Suprapubic skin (tissue), 4 donors: ENCODE measurements at places on chromosomes 7 and 10.

- peak; percentile 95 for DNase-seq
Observed at GRCh38 chr7:73899731-73900142, 38.8 kb downstream of the TMEM270 start.

DNA sequence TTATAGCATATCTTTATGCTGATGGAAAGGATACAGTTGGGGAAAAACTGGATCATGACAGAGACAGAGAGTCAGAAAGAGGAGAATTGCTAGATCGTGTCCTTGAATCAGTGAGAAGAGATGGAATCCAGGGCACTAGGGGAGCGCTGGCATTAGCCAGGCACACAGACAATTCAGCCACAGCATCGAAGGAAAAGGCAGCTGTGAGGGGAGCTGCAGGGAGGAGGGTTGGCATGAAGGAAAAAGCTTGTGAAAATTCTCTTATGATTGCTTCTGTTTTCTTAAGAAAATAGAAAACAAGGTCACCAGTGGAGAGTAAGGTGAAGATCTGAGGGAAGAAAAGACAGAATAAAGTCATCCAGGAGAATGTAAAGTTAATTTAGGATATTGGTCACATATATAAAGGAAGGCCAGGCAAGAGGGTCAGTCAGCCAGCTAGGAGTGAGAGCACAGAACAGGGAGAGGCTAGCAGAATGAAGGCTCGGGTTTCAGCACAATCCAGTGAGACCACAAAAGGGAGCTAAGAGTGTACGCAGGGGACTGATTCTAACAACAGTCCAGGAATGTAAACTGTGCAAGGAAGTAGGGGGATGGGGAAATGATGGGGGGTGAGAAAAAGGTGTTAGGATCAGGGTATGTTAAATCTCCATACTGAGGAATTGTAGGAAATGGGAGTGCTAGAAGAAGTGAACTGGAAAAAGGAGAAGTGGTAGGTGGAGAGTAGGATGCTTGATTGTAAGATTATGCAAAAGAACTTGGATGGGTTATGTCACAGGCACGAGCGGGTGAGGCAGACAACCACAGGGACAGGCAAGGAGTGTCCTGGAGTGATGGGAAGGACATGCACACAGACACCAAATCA lies 112.0 kb downstream of the RNF32 start:
- no peak for DNase-seq

GRCh38 chr10:23151071-23151470 lies 41.0 kb upstream of the PTF1A start:
- no peak for DNase-seq

DNA sequence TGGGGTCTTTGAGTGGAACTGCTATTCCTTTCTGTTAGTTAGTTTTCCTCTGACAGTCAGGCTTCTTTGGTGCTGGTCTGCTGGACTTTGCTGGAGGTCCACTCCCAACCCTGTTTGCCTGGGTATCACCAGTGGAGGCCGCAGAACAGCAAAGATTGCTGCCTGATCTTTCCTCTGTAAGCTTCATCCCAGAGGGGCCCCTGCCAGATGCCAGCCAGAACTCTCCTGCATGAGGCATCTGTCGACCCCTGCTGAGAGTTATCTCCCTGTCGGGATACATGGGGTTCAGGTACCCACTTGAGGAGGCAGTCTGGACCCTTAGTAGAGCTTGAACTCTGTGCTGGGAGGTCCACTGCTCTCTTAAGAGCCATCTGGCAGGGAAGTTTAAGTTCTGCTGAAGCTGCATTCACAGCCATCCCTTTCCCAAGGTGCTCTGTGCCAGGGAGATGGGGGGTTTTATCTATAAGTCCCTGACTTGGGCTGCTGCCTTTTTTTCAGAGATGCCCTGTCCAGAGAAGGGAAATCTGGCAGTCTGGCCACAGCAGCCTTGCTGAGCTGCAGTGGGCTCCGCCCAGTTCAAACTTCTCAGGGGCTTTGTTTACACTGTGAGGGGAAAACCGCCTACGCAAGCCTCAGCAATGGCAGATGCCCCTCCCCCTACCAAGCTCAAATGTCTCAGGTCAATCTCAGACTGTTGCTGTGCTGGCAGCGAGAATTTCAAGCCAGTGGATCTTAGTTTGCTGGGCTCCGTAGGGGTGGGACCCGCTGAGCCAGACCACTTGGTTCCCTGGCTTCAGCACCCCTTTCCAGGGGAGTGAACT lies 89.7 kb upstream of the CDK6 start:
- no peak for DNase-seq

DNA sequence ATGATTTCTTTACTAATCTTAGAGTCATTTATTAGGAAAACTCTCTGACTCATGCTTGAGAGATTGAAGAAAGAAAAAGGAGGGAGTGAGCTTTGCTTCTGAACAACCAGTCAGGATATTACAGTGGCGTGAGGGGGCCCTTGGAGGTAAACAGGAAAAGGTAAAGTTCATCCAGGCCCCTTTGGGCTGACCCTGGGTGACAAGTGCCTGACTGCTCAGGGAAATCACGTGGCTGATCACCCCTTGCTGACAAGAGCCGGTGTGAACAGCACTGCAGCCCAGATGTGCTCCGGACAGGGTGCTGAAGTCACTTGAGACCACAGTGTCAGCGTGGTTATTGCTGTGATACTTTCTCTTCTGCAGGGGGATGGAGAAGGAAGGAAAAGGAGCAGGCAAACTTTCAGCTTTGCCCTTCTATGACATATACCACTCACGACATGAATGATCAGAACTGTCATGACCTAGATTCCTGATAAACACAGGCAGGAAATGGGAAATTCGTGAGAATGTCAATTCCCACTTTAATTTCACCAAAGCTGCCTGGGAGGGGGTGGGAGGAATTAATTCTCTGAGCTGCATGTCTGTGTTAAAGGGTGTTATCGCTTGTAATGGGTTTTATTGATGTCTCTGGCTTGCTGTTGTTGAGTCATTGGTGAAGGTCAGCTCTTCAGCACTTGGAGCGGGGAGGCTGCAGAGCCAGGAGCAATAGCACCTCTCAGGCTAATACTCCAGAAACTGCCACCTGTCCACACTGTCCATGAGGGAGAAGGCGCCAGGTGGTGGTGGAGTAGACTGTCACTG lies 139.8 kb upstream of the AOAH start:
- DNase-seq, result no peak

- no peak for DNase-seq
Observed at GRCh38 chr10:555281-555680, 134.2 kb downstream of the DIP2C start.

DNA sequence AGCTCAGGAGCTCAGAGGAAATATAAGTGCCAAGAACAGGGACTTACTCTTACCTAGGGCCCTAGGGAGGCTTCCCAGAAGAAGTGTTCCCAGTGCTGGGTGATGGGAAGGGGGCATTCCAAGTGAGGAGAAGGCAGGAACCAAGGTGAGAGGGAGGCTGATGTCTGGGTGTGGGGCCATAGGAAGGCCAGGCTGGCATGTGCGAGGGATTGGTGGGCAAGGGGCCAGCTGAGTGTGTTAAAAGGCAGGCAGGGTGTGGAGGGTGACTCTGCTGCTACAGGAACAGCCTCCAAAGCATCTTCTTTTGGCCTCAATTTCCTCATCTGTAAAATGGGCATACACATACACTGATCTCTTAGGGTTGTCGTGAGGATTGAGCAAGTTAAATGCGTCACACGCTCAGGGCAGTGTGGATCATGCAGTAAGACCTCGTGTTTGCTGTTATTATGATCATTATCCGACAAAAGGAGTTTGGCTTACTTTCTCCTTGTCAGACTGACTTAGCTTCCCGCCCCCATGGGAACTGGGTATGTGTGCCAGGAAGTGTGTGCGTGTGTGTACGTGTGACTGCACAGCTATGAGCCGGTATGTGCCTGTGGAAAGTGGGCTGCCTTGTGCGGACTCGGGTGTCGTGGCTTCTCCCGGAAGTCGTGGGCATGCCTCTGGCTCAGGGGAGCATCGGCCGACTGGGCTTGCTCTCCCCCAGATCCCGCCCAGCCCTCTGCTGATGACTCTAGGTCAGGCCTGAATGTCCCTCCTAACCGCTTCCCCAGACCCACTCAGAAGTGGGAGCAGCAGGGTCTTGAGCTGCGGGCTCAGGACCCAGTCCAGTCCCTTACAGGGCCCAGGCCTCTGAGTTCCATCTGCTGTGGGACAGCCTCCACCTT lies 59.6 kb downstream of the NEURL1 start:
- no peak for DNase-seq

GRCh38 chr10:19421674-19422073 lies 373.1 kb downstream of the MALRD1 start:
- DNase-seq, result no peak

DNA sequence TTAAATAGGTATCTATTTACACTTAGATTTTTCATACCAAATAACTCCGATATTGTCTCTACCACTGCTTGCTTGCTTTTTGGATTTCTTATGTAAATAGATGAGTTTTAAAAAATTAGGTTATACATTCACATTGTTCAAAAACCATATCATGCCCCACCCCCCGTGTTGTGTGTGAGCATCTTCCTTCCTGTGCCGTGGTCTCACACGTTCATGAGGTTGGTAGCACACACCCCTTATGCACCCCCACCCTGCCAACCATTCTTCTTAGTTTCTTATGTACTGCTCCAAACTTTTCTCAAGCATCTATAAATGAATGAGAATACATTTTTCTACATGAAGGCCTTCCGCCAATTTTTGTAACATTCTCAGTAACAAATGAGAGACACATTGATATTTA lies 115.6 kb downstream of the FANK1 start:
- DNase-seq, result no peak

DNA sequence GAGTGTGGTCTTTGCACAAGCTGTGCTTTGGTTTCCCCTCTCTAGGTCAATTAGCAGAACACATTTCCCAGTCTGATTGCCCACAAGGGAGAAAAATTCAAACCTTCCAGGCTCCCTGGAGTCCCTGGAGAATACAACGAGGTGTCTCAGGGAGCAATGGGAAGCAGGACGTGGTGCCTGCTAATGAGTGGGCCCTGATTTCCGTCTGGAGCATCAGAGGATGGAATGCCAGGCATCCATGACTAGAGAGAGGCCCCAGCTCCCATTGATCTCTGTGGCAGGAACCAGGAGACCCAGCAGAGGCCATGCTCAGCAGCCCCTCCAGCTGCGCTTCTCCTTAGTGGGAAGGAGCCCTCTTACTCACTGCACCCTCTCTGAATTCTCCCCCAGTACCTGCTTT lies 33.2 kb upstream of the TLX1 start:
- no peak for DNase-seq

- DNase-seq, result no peak
Observed at GRCh38 chr10:108862676-108863350, 1060.5 kb downstream of the XPNPEP1 start.

- no peak for DNase-seq
Observed at GRCh38 chr10:120989279-120989678, 138.1 kb downstream of the WDR11 start.

DNA sequence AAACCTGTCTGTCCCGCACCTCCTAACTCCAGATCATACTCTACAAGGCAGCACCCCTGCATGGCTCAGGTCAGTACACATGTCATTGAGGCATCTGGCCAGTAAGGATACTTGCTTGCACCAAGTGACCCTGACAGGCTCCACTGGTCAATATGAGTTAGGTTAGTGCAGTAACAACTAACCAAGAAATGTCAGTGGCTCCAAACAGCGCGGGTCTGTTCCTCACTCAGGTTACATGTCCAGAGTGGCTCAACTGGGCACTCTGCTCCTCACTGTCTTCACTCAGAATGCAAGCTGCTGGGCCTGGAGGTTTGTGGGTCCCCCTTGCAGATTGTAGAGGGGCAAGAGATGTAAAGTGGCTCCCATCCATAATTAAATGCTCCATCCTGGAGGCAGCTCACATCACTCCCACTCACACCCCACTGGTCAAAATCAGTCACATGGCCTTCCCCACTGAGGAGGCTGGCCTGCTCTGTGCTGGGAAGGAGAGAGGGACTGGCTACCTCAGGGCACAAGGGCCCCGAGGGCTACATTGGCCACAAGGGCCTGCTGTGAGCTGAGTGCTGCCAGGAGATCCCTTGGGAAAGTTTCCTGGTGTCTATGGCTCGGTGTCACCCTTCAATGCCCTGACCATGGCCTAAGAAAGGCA lies 109.1 kb upstream of the GDF10 start:
- DNase-seq, result no peak

GRCh38 chr10:122273966-122274545 lies 3.0 kb downstream of the BTBD16 start:
- peak; percentile 56 for DNase-seq

DNA sequence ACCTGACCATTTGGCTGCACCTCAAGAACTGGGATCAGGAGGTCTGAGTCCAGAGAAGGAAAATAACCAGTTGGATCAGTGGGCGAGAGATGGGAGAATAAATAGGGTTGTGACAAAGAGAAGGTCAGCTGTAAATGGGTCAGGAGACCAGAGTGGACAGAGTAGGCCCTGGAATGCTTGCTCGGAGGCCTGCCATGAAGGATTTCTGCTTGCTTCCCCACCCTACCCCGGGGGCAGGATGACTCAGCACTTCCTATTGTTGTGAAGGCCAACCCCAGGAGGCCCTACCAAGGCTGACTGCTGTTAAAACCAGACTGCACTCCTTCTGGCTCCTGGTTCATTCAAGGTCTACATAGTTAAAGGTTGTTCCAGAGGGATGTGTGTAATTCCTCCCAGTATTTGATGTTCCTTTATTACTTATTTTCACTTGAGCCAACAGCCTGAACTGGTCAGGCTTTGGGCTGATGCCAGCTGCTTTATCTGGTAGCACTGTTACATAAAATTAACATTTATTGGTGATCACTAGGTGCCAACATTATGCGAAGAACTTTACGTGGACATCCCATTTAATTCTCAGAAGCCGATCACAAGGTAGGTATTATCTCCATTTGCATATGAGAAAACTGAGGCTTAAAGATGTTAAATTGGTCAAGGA lies 27.3 kb upstream of the IFRD1 start:
- DNase-seq, result peak; percentile 92

- no peak for DNase-seq
Observed at GRCh38 chr7:43834463-43835251, 34.7 kb downstream of the MRPS24 start.

DNA sequence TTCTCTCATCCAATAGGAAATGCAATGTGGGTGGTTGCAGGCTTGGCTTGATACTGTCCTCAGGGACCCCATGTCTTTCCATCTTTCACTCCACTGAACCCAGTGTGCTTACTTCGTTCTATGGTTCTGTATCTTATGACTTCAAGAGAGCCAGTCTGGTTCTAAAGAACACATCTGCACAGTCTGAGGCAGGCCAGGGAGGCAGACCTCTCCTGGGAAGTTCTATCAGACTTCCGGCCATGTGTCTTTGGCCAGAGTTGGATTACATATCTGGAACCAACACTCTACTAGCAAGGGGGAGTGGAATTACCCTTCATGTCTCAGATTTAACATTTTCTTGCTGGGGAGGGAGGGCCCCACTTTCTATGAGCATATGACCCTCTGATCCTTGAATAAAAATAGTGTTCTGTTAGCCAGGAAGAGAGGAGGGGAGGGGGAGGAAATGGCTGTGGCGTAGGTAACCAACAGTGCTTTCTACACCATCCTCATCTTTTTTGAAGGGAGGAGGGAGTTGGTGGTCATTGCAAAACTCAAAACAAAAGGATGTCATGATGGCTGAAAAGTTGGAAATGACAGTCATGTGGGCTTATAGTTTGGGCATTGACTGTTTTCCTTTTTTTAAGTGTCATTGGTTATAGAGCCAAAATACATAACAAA lies 370.2 kb downstream of the GATA3 start:
- no peak for DNase-seq

- DNase-seq, result no peak
Observed at GRCh38 chr7:104240401-104240800, 32.6 kb upstream of the ORC5 start.
